ENCODE measurements at places on chromosomes 7 and 10.

DNA sequence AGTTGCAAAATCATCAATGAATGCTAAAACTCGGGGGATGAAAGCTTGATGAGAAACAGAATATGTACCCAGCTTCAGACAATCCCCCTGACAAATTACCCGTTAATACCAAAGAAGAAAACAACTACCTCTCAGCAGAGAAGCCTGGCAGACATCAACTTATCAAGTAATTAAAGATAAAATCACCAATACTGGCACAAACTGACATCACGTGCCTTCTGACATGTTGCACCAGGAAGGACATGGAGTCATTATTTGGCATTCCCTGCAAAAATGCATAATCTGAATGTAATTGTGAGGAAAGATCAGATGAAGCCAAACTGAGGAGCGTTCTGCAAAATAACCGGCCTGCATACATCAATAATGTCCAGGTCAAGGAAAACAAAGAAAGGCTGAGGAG is 7.7 kb downstream of the SLIT1 start:
- DNase-seq, result no peak

- DNase-seq, result no peak
Measured at GRCh38 chr7:112372101-112372500, 78.2 kb upstream of the IFRD1 start.

DNA sequence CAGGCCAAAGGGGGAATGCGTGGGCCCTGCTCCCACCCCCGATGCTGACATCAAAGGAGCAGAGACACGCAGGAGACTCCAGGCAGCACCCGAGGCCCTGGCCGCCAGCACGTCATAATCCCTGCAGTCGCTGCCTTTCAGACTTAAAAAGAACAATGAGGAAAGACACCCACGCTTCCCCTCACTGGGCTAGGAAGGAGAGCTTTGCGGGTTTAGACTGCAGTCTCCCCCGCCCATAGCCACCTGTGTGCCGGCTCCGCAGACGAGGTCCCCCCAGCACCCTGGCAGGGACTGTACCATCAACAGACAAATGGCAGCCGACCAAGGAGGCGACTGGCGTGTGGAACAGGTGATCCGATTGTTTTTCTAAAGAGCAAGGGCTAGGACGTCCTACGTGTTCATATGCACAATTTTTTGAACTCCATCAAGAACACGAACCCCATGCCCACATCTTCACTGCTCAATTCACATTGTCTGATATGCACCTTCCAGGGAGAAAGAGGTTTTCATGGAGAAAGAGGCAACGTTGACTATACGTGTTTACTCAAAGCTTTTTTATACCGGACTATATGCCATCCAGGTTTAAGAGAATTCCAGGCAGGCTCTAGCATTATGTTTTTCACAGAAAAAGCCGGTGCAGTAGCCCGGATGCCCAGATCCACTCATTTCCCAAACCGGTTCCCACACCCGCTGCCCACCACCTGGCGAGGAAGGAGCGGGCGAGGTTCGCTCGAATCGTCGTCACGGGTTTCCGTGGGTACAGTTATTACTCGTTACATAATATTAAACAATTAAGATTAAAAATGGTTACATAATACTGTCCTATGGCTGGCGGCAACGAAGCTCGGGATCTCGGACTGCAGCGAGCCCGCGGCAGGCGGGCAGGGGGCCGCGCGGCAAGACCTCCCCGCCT is 1.1 kb downstream of the GRB10 start:
- DNase-seq, result no peak

- no peak for DNase-seq
Measured at GRCh38 chr10:6052247-6053221, 9.6 kb downstream of the IL2RA start.

- no peak for DNase-seq
Measured at GRCh38 chr10:111543854-111544253, 467.0 kb downstream of the ADRA2A start.

GRCh38 chr7:6160191-6160623 is 112.2 kb downstream of the CYTH3 start:
- DNase-seq, result no peak

DNA sequence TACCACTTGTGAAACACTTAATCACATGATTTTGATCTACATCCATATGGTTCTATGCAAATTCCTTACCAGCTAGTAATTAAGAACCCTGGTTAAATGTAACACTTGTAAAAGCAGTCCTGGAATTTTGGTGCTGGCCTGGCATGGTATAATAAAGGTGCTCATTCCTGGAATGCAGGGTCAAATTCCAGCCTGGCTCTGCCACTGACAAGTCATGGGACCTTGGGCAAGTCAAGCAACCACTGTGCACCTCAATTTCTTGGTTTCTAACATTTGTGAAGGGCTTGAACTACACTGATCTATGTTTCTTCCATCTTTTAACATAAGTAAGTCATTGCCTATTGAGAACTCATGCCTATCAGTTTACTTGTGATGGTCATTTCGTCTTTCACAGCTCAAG is 91.9 kb upstream of the PIK3CG start:
- DNase-seq, result no peak

DNA sequence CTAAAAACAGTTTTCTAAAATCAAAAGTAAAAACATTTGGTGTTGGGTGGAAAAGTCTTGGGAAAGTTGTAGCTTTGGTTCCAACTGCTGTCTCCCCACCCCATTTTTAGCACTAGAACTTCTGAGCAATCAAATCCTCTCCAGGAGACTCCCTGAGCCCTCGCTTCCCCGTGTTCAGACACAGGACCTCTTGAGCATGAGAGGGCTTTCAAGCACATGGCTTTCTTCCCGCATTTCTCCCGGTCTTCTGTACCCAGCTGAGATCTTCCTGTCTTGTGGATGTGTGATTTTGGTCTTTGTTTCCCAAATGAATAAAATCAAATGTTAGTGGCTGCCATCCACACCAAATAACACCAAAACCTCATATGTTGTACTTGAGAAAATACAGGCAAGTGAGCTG is 5.0 kb downstream of the CXCL12 start:
- no peak for DNase-seq

GRCh38 chr7:83777406-83778072 is 128.6 kb upstream of the SEMA3E start:
- DNase-seq, result no peak

DNA sequence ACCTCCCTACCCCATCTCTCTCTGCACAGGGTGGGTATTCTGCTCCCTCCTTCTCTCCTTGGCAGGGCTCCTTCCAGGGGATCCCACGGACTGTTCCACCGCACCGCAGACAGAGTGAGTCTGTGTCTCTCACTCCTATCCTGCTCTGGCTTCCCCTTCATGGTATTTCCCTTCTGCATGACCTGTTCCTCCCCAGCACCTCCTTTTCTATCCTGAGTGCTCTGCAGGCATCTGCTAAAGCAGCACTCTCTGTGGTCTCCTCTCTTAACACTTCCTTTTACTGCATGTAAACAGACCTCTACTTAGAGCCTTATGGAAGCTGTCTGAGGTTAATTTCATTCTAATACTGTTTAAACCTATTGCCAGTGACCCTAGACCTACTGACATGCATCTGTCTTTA is 171.5 kb downstream of the CCSER2 start:
- DNase-seq, result no peak

DNA sequence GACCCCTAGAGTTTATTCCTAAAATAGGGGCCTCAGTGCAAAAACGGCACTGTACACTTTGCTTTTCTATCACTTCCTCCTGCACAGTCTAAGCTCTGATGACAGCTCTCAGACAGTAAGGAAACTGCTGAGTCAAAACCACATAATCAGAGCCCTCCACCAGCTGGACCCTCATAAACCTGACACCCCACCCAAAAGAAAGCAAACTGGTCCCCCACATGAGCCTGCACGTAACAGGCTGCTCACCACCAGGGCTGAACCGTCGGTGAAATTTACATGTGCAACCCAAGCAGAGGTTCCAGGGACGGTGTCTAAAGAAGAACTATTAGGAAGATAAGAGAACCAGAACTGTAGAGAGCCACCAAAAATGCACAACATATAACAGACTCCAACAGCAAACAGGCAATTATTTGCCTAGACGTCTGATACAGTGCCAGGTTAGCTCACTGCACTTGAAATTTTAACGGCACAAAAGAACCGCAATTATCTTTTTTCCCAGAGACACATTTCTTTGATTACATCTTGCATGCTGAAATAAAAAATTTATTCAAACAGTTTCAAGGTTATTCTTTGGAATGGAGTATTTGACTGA is 19.6 kb downstream of the SGMS1 start:
- peak; percentile 23 for DNase-seq

DNA sequence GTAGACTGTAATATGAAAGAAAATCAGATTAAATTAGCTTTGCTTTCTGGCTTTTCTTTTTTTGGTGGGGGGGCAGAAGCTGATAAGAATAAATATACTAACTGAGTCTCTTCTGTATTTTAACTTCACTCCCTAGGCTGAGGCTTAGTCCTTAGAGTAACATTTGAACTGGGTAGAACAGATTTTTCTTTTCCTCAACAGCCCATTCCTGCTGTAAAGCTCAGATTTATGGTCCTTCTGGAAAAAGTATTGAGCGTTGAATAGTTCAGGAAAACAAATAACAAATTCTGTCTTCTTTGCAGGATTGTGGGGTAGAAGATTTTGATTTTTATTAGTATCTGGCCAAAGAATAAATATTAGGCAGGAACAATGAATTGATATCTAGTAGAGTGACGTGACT is 17.9 kb downstream of the SGPL1 start:
- DNase-seq, result no peak

DNA sequence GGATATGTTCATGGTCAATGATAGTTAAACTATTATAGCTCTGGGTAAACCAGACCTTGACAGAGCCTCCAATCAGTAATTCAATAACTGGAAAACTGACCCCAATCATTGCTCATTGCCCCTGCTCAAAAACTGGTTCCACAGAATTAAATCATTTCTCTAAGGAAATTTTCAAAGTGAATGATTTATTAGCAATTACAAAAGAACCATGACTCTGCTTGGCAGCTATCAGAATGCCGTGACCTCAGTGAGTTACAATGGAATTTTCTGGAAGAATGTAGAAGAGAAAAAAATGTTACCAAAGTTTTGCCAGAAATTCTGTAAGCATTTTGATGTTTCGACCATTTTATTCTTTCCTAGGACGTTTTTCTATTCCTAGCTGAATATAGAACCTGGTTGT is 106.8 kb upstream of the APBB1IP start:
- no peak for DNase-seq

DNA sequence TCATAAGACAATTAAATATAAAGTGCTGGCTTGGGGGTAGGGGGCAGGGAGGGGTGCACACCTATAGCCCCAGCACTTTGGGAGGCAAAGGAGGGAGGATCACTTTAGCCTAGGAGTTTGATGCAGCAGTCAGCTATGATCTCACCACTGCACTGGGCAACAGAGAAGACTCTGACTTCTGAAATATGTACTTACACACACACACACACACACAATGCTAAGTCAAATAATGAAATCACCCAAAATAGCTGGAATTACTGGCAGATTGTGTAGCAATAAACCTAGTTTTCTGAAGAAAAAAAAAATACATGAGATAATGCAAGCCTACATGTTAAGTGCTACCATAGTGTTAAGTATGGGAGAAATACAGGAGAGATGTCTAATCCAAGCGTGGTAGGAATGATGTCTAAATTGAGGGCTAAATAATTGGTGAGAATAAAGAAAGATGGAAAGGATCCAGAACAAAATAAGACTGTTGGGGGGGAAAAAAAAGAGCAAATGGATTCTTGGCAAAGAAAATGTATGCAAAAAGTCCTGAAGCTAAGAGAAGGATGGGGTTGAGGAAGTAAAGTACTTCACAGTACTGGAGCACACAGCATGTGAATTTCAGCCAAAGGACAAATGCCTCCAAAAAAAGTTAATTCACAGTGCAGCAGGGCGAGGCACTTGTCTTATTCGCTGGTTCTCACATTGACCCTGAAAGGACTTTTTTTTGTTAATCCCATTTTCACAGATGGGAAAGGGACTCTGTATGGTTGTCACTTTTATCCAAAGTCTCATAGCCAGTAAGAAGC is 73.9 kb downstream of the IGF2BP3 start:
- DNase-seq, result no peak

GRCh38 chr10:46040004-46040403 is 6.1 kb downstream of the MSMB start:
- no peak for DNase-seq

DNA sequence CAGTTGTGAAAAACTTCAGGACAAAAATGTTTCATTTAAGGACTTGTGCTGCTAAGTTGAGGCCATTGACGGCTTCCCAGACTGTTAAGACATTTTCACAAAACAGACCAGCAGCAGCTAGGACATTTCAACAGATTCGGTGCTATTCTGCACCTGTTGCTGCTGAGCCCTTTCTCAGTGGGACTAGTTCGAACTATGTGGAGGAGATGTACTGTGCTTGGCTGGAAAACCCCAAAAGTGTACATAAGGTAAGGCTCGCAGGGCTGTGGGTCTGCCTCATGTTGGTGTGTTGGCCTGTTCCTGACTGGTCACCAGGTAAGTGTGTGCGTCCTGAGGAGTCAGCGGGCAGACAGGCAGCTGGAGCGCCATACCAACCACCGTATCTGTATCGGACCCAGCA is 17.9 kb downstream of the OGDH start:
- no peak for DNase-seq

- no peak for DNase-seq
Measured at GRCh38 chr7:24917510-24918239, 62.3 kb downstream of the OSBPL3 start.

- no peak for DNase-seq
Measured at GRCh38 chr10:58435297-58435985, 50.2 kb downstream of the TFAM start.

- DNase-seq, result no peak
Measured at GRCh38 chr7:53485354-53485753, 449.9 kb downstream of the POM121L12 start.

DNA sequence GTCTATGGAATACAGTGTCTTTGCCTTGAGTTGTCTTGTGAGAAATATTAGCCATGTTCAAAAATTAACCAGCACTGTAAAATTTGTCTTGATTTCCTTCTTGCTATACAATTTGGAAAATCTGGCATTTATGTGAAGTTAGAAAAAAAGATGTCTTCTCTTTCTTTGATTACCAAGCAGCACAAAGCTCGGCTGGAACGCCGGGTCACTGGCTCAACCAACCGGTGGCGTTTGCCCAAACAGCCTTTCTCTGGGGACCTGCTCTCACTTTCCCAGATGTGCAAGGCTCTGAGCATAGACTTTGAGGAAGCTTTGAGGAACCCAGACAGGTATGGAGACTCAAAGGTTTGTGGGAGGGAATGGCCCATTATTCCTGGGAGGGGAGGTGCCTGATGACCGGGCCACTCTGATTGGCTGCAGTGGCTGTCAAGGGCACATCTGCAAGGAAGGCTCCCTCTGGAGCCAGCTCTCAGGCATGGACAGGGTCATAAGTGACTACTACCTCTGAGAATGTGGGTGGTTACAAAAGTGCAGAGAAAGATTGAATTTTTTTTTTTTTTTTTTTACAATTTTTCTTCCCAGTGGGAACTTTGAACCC is 5.6 kb downstream of the BTBD16 start:
- no peak for DNase-seq

GRCh38 chr10:70827086-70827757 is 11.5 kb downstream of the SGPL1 start:
- DNase-seq, result no peak
